ENCODE measurements at places on chromosomes 4 and X.
A peak's percentile ranks its signal among the peaks of the same experiment; 100 is the strongest.

DNA sequence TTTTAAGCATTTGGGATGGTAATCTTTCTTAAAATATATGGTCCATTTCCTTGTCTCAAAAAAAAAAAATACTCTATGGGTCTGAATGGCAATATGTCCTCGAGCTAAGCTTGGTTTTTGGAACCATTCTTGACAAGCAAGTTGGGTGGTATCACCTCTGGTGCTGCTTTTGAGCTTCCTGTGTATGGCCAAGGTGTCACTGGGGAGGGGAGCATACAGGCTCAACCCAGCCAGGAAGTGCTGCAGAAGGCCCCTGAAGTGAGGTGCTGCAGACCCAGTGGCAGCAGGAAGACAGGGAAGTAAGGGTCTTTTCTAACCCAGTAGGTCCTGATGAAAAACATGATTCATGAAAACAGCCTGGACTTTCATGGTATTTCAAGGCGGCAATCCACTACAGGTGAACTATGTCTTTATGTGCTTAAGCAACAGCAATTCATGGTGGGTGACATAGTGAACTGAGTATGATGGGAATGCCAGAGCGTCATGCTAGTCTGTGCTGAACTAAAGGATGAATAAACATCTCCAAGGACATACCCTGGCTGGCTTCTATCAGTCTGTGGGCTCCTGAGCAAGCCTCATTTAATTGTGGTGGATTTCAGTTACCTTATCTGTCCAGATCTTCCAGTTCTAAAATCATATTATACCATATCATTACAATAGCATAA, 15.1 kb downstream of the TRAPPC2 start:
- DNase-seq: no peak

DNA sequence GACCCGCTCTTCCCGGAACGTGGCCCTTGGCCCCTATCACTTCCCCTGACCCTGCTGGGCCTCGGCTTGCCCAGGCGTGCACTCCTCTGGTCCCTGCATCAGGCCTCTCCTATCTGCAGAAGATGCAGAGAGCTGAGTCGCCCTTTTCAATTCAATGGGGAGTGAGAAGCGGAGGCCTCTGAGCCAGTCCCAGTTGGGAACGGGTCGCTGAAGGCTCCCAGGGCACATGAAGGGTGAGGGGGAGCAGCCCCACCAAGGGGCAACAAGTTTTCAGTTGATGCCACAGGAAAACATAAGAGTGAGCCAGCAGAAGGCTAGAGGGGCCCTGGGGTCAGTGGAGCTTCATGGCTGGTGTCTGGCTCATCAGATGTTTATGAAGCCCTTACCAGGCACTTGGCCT, 17.1 kb downstream of the PSAPL1 start:
- no peak for DNase-seq

- no peak for DNase-seq
These were observed 187.1 kb upstream of the C1QTNF7 start for GRCh38 chr4:15240764-15241163.

GRCh38 chrX:16239211-16239610, 71.9 kb downstream of the MAGEB17 start:
- DNase-seq: no peak

DNA sequence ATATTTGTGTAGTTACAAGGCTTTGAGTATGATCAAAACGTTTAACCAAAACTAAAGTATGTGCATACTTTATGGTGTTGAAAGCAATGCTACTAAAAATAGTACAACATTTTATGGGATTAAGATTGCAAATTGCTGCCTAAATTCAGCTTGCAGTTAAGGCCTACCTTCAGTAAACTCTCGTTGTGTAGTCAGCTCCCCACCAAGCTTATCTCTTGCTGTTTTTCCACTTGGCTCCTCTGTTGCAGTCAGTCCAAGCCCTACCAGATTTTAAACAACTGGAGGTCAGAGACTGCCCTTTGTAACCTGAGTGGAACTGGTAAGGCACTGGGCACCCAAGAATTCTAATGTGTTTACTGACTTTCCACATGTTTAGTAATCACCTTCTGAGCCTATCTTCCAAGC, 25.7 kb downstream of the AFF1 start:
- DNase-seq: no peak

GRCh38 chr4:182593864-182594263, 323.3 kb downstream of the DCTD start:
- no peak for DNase-seq

GRCh38 chrX:148771440-148771839, 271.0 kb downstream of the AFF2 start:
- DNase-seq: no peak

DNA sequence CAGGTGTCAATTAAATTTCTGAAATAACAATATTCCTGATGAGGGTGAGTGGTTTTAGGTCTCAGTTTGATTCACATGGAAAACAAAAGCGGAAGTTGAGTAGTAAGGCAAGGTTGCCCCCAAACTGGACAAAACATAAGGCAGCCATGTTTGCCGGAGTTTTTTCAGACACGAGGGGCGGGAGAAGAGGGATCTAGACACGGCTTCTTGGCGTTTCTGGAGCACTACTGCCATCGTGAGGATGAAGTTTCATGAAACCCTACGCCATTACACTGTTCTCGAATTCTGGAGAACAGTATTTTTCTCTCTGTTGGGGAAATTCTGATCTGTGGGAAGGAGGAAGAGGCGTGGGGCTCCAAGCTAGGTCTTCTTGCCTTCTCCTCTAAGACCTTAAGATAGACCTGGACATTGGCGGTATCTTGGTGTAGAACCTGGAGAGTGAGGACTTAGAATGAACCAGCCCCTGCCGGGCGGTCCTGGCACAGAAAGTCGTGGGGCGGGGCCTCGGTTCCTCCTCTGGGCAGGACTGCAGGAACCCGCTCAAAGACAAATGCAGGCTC, 160.3 kb downstream of the OR13H1 start:
- peak; percentile 93 for DNase-seq

- no peak for DNase-seq
These were observed 800 bp downstream of the KDM5C start for GRCh38 chrX:53223955-53224859.

GRCh38 chr4:67452100-67452845, 93.0 kb downstream of the CENPC start:
- DNase-seq: no peak

GRCh38 chr4:70842761-70843435, 3.2 kb upstream of the GRSF1 start:
- DNase-seq: no peak

DNA sequence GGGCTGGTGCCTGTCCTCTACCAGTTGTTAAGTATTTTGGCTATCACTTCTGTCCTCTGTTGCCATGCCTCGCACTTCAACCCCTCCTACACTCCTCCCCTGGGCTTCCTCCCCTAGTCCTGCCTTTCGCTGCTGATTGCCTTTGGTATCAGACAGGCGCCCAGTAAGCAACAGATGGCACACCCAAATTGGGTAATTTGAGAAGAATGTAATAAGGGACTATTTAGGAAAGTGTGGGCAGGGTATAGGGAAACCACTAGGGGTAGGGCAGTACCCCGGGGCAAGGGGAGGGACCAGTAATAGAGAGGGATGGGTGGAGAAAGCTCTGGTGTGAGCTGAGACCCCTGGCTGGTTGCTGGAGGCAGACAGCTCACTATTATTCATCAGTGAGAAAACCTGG, 172.7 kb upstream of the USP9X start:
- no peak for DNase-seq

- DNase-seq: no peak
These were observed 103.6 kb upstream of the ADGRG2 start for GRCh38 chrX:19225909-19226308.

GRCh38 chr4:6221301-6221850, 21.0 kb upstream of the JAKMIP1 start:
- DNase-seq: no peak

GRCh38 chr4:83083925-83084475, 30.5 kb downstream of the PLAC8 start:
- DNase-seq: no peak

GRCh38 chr4:186134257-186134656, 29.8 kb downstream of the FAM149A start:
- no peak for DNase-seq

GRCh38 chr4:121952290-121952689, 430 bp upstream of the TRPC3 start:
- DNase-seq: no peak

DNA sequence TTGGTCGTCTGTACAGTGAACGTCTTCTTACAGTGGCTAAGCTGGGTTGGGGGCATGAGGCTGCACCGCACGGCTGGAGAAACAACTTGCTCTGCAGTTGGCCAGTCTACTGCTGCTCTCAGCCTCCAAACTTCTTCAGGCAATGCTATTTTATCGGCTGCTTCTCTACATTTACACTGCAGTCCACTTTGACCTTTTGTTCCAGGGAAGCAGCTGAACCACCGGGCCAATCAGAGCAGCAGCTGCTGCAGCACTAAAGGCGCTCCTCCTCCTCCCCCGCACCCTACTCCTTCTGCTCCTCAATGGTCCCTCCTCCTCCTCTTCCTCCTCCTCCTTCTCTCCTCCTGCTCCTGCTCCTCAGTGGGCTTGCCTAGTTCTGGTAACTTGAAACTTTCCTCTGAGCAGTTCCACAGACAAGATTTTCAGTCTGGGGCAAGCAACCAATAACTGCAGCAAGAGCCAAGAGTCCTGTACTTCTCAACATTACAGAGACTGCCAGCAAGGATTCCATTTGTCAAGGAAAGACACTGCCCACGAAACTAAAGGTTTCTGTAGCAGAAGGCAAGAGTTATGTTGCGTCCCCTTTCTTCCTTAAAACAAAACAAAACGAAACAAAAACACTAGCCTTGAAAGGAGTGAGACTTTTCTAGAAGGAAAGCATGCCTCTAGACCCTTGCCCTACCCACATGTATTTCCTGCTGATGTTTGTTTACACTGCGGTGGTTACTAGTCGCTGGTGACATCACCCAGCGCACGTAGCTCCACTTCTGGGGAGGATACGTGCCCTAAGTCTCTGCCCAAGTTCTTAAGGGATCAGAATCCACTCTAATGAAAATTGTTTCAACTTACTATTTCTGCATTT, 125.7 kb upstream of the NAP1L5 start:
- peak; percentile 92 for DNase-seq

DNA sequence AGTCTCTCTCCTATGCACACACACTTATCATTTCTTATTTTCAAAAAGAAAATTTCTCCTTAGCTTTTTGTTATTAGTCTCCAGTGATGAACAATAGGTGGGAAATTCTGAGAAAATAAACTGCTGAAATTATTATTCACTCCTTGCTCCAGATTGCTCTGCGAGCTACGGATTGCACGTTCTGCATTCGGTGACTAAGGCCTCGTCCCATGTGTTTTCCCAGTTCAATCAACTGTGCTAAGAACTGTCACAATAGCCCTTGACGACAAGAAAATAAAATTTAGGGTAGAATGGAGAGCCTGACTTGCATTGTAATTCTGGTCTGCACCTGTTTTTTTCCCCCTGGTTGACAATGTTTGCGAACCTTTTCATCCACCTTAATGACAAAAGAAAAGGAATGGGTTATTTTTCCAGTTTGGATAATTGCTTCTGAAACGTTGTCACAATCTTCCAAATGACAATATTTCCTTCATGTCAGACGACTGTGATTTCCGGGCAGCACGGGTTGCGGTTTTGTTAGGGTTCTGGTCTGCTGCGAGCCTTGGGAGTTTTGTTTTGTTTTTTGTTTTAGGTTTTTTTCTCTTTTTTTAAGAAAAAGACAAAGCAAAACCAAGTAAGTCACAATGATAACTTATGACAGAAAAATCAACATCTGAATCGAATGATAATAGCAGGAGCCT, 124.5 kb upstream of the NOCT start:
- DNase-seq: no peak

DNA sequence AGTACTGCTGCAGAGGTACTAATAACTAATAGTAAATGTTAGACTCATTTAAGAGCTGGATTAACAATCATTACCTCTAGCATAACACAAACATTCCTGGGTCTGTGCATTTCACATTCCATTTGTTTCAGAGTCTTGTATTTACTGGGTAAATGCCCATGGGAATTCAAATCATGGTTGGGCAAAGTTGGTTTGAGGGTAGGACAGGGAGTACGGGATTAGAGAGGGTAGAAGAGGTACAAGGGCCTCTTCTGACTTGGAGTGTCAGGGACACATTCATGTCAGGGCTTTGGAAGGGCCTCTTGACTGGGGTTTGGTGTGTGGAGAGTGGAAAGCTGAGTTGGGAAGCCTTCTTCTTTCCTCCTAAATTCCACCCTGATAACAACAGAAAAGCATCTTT, 65.9 kb downstream of the WWC2 start:
- DNase-seq: no peak

DNA sequence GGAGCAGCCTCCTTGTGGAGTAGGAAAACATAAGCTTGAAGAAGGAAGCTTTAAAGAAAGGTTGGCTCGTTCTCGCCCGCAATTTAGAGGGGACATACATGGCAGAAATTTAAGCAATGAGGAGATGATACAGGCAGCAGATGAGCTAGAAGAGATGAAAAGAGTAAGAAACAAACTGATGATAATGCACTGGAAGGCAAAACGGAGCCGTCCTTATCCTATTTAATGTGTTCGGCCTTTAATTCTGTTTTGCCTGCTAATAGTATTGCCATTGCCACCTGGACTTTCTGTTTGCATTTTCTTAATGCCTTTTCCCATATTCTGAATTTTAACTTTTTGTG, 1.4 kb downstream of the TCEAL1 start:
- DNase-seq: no peak

- no peak for DNase-seq
These were observed 34.5 kb upstream of the WAS start for GRCh38 chrX:48649102-48649501.

DNA sequence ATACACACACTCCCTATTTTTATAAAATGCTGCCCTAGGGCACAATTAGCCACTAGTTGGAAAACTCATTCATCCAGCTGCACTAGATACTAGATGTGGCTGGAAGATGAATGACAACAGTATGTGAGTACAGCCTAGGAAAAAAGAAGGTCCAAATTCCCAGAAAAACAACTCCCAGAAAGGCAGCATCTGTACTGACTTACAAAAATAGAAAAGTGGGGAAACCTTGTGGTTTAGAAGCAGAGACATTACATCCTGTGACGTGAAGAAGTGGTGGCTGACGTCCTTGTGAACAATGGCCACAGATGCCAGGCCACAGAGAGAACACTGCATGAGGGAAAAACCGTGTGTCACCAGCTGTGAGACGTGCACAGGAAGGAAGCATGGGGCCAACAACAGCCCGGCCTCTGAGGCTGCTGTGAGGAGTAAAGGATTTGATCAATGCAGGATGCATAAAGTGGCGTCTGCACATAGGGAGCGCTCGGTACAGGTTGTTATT, 81.2 kb downstream of the SPRY1 start:
- DNase-seq: no peak

- DNase-seq: no peak
These were observed 1.4 kb downstream of the TMA16 start for GRCh38 chr4:163495900-163496299.
